ENCODE measurements at places on chromosomes 13 and 19.

DNA sequence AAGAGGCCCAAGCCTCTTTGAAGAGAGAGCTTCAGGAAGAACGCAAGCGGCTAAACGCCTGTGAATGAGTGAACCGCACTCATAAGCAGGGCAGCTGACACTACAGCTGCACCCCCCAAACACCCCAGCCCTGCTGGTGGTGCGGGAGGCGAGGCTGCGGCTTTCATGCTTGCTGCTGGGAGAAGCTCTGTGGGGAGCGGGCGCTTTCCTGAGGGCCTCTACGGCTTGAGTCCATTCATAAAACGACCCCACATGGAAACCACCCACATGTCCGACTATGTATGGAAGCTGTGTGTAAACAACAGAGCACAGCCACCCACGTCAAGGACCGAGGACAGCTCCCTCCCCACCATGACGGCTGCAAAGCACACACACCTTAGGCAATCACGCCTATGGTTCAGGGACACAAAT is 5.5 kb downstream of the AP3D1 start:
- DNase-seq = no peak

DNA sequence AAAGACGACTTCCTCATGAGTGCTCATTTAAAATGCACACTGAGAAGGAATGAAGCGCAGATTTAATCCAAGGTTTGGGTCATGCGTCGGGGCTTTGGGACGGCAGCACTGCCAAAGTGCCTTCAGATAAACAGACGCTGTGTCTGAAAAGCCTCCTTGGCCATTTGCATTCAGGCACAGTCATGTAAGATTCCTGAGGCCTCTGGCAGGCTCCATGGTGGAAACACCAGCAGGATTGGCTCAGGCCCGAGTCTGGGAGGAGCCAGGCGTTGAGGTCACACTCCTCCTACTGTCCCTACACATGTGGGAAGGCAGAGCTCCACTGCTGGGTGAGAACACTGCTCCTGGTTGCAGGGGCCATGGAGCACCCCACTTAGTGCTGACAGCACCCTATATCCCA is 113.3 kb upstream of the KL start:
- DNase-seq = no peak

- no peak for DNase-seq
Observed at GRCh38 chr13:100323937-100324336, 235.0 kb downstream of the PCCA start.

- no peak for DNase-seq
Observed at GRCh38 chr13:44868397-44868796, 120.9 kb downstream of the NUFIP1 start.

DNA sequence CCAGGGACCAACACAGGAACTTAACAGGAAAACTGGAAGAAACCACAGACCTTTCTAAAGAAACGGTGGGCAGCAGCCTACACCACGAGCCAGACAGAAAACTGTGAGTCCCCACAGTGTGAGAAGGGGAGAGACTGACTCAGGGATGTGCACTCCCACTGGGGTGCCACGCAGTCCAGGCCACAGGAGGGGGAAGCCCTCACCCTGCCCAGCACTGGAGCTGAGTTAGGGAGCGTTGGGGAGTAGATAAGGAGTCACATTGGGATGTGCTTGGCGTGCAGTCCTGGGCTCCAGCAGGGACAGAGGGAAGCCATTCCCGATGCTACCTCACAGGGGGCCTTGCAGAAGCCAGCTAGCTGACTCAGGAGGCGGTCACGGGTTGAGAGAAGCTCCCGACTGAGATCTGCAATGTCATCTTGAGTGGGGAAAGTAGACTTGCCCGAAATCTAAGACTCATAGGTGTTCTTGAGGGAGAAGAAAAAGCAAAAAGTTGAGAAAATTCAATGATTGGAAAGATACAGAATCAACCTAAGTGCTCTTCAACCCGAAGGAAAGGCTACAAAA is 17.3 kb downstream of the SIGLEC8 start:
- no peak for DNase-seq

GRCh38 chr13:67351909-67352308 is 121.8 kb upstream of the PCDH9 start:
- DNase-seq = no peak

DNA sequence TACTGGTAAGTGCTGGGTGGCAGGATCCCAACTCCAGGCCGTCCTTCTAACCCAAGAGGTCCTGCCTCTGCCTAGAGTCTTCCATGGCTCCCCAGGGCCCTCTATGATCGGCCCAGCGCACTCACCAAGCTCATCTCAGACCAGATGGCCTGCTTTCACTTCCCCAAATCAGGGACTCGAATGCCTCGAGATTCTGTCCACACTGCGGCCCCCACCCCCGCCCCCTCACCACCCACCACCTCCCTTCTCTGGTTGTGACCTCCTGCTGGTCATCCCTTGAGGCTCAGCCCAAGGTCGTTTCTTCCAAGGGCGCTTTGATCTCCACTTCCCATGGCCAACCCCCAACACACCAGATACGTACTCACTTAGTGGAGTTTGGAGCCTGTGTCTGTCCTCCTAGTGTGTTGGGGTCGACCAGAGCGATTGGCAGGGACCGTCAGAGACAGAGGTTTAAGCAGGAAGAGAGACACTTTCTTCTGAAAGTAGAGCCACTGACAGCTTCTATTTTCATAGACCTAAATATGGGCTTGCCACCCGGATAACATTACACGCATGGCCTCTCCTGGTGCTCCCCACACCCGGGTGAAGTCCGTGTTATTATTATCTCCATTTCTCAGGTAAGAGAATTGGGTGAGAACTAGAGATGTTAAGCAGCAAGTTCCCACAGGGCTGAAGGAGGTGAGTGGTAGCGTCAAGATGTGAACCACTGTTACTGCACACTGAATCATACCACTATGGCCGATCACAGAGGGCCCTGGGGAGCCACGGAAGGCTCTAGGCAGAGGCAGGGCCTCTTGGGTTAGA is at the start of gene FCER2:
Gene FCER2 (minus strand): TSS at position 478 of the 804 bp plus-strand sequence. CDS start 2,371 bp downstream, outside the sequence.
- DNase-seq = no peak

- DNase-seq = no peak
Observed at GRCh38 chr13:72562686-72563085, 164.7 kb downstream of the MZT1 start.

- no peak for DNase-seq
Observed at GRCh38 chr19:29121684-29122083, 91.3 kb downstream of the UQCRFS1 start.

GRCh38 chr19:33292595-33293254 is 9.6 kb downstream of the CEBPA start:
- no peak for DNase-seq

DNA sequence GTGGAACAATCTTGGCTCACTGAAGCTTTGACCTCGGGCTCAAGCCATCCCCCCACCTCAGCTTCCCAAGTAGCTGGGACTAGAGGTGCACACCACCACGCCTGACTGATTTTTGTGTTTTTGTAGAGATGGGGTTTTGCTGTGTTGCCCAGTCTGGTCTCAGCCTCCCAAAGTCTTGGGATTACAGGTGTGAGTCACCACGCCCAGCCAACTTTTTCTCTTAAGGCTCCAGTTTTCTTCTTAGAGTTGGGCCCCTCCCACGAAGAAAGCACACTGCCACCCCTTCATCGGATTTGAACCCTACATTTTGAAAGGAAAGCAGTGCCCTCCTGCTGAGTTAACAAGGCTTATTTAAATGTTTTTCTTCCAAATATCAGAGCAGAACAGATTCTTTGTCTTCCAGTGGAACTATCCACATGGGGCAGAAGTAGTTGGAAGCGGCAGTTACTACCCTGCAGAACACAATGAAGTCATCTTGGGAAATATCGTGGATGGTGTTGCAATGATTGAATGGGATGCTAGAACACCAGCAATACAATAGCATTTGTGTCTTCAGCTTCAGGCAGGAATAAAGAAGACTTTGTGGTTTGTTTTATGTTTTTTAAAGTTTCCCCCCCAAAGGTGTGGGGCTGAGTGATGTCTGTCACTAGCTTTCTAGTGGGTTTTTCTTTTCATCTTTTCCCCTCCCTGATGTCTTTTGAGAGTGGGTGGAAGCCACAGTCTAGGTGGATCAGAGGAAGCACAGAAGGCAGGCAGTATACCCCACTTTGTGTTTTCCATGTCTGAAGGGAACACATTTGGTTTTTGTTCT is 8.9 kb downstream of the ACTN4 start:
- peak; percentile 71 for DNase-seq

GRCh38 chr13:33927315-33927714 is 109.4 kb downstream of the RFC3 start:
- DNase-seq = no peak

All from CD4-positive, CD25-positive, alpha-beta regulatory T cell (primary cell).